ENCODE measurements at places on chromosomes 3 and 15. TPM values are rescaled to one million over a fixed set of nuclear protein-coding genes. Genes with fewer than 3 reads are reported as not detected.

DNA sequence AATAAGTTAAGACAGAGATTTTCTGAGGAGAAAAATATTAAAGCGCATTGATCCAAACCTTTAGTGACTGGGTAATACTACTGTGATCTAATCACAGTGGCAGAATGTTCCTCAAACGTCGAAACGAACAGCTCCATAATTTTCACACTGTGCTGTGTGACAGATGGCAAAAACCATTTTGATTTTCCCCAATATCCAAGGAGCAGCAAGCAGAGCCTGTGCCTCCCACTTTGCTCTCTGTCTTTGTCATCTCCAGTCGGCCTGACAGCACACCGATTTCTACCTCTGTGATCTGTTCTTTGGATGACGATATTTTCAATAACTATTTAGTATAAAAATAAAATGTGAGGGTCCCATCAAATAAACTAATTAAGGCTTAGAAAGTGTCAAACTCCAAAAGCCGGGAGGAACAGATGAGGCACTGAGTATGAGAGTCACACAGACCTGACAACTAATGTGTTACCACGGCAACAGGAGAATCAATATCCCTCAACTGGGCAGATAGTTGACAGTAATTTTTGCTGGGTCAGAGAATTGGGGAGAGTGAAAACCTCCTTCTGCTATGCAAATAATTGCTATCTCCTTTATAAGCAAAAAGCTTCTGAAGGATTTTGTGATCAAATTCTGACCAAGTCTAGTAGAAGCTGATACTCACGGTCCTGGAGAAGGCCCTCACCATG, 489.1 kb upstream of the CFAP20DC start:
- no peak for DNase-seq

- DNase-seq: no peak
Observed at GRCh38 chr3:118813472-118813871, 221.2 kb downstream of the IGSF11 start.

DNA sequence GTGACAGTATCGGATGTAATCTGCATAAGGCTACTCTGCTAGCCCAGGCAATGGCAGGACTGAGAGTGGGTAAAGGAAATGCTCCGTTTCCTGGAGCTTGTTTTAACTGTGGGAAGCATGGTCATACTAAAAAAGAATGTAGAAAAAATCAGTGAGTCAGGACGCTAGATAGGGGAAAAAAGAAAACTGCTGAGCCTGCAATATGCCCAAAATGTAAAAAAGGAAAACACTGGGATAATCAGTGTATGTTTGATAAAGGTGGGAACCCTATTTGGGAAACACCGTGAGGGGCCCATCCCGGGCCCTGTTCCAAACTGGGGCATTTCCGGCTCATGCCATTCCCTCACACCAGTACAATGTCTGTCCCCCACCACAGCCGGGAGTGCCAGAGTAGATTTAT, 775.8 kb downstream of the ZPLD1 start:
- no peak for DNase-seq

DNA sequence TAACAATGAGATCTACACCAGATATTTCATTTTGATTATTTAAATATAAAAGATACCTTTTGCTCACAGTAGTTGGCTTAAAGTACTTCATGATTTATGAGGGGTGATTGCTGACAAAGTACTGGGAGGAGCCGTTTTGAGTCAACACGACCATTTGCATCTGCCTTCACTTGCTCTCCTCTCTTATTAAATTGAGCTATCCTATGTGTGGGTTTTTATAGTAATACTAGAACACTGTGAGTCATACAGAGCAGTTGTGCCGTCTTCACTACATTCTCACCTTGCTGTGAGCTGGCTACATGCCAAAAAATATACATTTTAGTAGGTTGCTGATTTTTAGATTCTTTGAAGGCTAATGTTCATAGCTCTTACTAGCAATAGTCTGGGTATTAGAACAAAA, 161.2 kb downstream of the ALCAM start:
- DNase-seq: no peak

DNA sequence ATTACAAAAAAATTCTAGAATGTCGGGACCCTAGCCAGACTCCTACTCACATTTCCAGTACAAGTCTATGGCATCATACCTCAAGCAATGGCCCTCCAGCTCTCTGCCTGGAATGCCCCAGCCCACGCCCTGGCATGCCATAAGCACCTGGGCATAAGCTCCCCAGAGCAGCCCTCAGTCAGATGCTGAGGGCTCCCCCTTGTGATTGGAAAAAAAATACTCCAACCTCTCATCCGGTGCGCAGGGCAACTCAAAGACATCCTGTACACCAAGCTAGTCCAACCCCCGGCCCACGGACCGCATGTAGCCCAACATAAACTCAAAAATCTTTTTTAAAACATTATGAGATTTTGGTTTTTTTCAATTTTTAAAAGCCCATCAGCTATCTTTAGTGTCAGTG, 115.4 kb downstream of the NEK10 start:
- DNase-seq: peak; percentile 5

DNA sequence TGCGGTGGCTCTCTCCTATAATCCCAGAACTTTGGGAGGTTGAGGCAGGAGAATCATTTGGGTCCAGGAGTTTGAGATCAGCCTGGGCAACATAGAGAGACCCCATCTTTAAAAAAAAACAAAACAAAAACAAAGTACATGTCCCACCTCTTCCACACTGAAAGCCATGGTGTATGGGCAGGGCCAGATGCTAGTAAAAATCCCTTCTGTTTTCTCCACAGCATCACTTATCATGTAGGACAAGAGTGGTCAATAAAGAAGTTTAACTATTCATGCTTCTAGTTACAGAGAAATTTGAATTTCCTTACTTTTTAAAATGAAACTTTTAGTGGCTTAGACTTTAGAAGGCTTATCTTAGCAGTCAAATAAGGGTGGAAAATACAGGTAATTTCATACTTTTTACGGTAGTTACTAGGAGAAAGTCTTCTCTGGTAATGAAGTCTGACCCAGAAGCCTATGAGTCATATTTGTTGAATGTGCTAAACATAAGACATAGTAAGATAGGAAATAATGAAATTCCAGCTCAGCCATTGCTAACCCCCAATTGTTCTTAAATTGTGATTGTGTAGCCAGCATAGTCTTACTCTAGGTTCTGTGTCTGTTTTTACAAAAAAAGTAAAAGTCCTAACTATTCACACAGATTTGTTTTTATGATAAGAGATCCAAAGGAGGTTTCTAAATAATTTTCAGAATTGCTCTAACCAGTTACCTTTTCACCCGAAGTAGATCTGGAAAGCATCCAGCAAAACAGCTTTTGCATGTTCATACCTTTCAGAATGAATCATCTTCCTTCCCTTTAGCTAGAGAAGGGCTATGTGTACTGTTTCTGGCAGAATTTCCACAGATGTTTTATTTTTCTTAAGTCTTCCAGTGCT, 16.4 kb upstream of the ZNF609 start:
- peak; percentile 54 for DNase-seq

DNA sequence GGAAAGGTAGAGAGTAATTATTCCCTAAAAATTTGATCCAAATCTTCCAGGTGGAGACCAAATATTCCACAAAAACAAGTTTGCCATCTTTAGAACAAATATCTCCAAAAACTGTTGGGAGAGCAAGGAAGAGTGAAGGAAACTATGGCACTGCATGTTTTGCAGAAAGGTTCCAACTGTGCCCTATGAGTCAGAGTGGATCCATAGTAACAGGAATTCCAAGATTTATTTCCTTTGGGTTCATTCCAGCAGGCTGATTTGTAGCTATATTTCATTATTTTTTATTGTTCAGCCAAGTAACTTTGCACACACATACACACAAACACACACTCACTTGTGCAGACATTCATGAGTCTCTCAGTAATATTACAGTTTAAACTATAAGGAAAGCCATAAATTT, 459.7 kb upstream of the EPHA6 start:
- DNase-seq: no peak

GRCh38 chr15:100566850-100567628, 34.9 kb downstream of the LINS1 start:
- DNase-seq: no peak

DNA sequence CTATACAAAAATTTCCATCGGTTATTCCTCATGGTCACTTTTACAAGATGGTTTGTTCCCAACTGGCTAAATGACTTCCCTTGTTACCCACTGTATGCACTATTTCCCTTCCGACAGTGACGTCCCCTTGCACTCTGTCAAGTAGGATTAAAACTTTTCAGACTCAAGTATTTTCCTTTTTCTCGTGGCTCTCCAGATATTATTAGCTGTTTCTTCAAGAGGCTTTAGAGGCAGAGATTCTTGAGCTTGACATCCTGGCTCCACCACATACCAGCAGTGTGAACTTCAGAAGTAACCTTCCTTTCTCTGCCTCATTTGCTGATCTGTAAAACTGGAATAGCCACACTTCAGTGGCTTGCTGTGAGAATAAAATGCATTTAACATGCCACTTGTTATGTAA, 14.0 kb downstream of the CSNK1G1 start:
- DNase-seq: no peak

- no peak for DNase-seq
Observed at GRCh38 chr3:22745321-22745720, 457.8 kb upstream of the UBE2E2 start.

- no peak for DNase-seq
Observed at GRCh38 chr3:14410106-14410502, 7.7 kb downstream of the SLC6A6 start.

DNA sequence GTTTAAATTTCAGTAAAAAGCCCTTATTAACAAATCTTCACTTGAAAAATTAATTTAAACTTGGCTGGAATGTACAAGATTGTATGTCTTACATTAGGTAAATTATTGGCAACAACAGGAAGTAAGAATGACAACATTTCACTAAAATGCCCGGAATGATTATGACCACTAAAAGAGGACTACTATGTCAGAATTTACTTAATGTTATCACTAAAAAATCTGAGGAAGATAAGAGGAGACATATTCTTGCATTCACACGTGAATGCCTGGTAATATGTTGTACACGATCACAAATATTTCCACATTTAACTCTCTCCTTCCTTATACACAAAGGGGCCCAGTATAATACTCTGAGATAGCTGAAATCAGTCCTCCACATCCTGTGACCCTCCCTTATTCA, 29.7 kb downstream of the VGLL3 start:
- DNase-seq: no peak

GRCh38 chr3:157081626-157082210, 78.2 kb downstream of the CCNL1 start:
- peak; percentile 87 for DNase-seq

DNA sequence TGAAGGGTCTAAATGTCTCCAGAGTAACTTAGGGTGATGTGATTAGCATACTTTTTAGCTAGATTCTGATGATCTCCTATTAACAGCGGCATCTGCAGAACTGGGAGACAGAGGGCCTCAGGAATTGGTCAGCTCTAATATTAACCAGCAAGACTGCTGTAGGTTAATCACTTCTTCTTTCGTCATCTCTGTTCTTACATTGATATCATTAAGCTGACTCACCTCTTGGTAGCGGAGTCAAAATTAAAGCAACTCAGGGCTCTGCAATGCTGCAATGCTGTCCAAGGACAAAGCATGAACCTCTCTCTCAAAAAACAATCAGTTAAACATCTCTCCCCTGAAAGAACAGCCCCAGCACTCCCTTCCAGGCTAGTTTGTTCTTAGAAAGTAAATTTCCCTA, 57.5 kb upstream of the TRA2B start:
- DNase-seq: no peak

GRCh38 chr3:32866533-32866932, 48.7 kb downstream of the TRIM71 start:
- DNase-seq: no peak

DNA sequence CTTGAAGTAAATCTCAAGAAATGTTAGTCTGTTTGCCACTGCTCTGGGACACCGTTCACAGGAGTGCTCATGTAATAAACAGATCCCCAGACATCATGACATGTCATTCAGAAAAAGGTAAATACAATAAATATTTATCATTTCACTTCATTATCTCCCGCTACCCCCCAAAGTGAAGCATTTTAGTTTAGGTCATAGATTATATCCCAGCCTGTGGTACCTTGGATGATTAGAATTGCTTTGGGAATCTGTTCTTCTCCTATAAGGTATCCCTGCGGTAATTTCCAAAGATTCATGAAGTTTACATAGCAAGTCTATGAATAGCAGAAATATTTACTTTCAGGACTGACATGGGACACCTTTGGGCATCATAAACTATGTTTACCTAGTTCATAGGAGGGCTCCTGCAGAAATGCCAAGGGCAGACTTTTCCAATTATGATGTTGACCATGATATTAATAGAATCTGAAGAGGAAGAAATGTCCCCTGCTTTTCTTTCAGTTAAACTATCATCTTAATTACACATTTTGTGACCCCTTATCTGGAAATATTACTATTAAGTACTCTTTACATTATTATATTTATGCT, 268.0 kb downstream of the NAALADL2 start:
- DNase-seq: no peak

GRCh38 chr3:59442046-59442445, 392.2 kb upstream of the CFAP20DC start:
- DNase-seq: no peak

DNA sequence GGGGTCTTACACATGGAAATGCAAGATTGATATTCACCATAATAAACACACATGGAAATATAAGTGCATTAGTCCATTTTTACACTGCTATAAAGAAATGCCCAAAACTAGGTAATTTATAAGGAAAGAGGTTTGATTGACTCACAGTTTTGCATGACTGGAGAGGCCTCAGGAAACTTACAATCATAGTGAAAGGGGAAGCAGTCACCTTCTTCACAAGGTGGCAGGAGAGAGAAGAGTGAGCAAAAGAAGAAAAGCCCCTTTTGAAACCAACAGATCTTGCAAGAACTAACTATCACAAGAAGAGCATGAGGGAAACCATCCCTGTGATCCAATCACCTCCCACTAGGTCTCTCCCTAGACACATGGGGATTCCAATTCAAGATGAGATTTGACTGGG, 111.7 kb upstream of the TP63 start:
- DNase-seq: no peak

DNA sequence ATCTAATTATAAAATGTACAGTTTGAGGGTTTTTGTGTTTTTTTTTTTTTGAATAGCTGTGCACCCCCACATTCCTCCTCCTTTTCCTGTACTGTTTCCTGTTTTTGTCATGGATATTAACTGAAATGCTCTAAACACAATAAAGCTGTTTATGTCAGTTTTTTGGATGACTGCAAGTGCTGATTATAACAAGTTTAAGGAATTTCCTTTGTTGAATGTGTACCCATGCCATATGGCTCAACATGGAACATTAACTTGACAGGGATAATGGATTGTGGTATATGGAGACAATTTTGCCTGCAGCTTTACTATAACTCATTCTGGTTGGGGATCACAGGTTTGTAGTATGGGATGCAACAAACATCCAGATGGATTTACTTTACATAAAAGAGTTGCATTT, 216.4 kb downstream of the TCF12 start:
- no peak for DNase-seq

DNA sequence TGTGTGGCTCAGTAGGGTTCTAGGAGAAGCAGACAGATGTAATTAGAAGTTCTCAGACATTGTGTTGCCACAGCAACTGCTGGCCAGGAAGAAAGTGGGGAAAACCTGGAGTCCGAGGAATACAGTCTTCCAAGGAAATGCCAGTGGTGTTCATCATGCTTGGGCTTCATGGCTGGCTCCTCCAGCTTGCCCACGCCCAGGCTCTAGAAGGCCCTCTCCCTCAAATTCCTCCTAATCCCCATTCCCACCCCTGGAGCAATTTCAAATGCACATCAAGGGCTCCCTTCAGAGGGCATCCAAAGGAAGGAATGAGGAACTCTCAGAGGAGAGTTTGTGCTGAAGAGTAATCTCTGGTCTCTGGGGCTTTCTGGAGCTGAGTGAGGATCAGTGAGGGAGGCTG, 21.9 kb downstream of the FSTL1 start:
- DNase-seq: no peak

Gene FANCD2OS
- total RNA-seq: 1.1 TPM

Gene MST1R
- total RNA-seq: 1.5 TPM

Gene PLA2G4F
- total RNA-seq: 16.0 TPM

Gene JAGN1
- total RNA-seq: 37.0 TPM

Gene GBE1
- 18.3 TPM for total RNA-seq

Gene MST1
- 32.2 TPM for total RNA-seq

Gene CASR
- 1.2 TPM for total RNA-seq

Gene GRAMD2A
- 4.3 TPM for total RNA-seq
